NAMALWA (cell line): ENCODE measurements at places on chromosomes 2 and 18.

GRCh38 chr2:230985519-230986231 is 10.2 kb upstream of the SPATA3 start:
- DNase-seq = no peak

DNA sequence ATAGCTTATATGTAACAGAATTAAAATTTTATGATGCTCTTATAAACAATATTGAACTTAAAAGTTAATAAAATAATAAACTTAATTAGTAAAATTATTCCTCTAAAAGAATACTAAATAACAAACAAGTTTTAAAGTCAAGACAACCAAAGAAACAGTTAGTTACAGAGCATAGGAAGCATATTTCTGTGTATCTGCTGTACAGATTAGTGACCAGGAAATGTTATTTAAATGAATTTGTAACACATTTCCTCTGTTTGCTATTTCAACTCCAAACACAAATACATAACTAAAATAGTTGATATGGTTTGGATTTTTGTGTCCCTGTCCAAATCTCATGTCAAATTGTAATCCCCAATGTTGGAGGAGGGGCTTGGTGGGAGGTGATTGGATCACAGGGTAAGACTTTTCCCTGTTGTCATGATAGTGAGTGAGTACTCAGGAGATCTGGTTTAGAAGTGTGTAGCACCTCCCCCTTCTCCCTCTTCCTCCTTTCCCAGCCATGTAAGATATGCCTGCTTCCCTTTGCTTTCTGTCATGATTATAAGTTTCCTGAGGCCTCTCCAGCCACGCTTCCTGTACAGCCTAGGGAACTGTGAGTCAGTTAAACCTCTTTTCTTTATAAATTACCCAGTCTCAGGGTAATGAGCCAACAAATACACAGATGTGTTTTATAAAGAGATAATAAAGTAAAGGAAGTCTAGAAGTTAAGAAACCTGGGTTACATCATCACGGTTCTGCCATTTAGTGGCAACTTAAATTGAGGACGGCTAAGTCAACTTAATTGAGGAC is 51.8 kb downstream of the ROCK2 start:
- no peak for DNase-seq

DNA sequence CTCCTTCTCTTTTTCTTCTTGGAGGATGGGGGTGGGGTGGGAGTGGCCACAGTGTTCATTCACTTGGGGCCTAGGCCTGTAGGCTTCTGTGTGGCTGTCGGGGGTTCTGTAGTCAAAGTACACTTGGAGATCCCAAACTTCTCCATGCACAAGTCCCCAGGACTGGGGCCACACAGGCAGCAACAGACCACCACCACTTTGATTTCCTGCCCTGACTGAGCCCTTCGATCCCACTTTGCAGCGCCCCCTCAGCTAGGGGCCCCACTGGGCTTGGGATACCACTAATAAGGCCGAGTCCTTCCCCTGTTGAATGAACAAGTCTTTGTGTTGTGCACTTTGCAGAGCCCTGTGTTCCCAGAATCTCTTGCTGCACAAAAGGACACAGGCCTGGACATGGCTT is 5.5 kb upstream of the TEX51 start:
- DNase-seq = no peak

DNA sequence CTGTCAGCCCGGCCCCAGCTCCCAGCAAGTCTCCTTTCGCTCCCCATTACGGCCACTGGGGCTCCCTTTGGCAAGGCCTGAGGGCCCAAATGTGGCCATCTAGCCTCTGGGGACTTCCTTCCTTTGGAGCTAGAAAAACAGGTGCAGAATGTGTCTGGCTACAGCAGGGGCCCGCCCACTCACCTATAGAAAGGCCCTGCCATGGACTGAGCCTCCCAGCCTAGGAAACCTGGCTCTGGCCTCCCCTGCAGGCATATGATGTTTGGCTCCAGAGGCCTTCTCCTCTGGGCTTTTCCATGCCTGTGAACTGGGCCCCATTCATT is 55.3 kb upstream of the ALPP start:
- peak; percentile 26 for DNase-seq

DNA sequence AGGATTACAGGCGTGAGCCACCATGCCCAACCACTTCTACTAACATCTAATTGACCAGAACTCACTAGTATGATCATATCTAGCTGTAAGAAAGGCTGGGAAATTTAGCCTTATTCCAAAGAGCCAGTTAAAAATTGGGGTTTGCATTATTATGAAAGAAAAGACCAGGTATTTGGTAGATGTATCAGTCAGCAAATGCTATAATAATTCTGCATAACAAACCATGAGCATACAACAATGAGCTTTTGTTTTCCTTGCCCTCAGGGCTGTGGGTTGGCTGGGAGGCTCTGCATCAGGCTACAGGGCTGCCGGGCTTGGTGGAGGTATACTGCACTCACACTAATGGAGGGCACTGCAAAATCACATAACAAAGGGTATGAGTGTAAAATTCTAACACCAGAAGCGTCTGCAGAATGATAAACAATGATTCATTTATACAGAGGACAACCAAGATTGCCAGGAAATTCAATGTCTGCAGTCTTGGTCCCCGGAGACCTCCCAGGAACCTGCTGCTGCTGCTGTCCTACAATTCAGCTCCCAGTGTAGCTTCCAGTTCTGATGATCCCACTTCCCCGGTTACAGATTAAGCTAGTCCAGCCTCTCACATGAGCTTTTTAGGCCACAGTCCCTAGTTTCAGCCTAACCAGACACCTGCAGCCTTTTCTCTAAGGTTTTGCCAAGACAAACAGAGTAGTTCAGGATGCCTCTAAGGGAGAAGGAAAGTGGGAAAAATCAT is 32.2 kb upstream of the ST3GAL5 start:
- no peak for DNase-seq

DNA sequence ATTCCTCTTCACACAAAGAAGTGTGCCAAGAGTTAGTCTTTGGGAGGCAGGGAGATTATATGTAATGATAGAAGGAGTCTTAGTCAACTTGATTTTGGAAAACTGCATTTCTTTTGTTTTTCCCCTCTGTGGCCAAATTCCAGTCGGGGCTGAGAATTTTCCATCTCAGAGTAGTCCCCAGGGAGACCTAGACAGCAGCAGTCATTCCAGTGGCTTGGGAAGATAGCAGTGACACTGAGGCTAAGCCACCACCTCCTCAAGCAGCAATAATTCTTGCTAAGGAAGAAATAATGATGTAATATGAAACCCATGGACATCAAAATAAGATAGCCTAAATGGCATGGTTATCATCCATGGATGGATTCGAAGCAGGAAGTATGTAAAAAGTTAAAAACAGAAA is 21.0 kb upstream of the CCDC141 start:
- DNase-seq = no peak

GRCh38 chr18:43627848-43628530 is 350.7 kb upstream of the SYT4 start:
- no peak for DNase-seq

- no peak for DNase-seq
Observed at GRCh38 chr2:211329421-211329820, 773.0 kb downstream of the CPS1 start.

DNA sequence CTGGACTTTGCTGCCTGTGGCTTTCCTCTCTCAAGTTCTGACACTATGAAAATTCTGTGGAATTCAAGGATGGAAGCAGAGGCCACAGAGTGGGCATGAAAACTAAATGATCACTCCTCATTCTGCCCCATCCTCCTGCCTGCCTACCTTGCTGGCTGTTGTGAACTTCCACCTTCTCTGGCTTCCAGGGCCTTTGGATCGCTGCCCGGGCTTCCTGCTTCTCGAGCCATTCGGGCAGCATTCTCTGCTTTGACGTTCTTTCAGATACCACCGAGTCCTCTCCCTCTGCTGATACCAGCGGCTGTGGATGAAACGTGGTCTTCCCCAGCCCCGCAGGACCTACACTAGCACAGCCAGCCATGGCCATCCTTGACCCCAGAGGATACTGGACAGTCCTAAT is 327.7 kb upstream of the SLC14A2 start:
- DNase-seq = no peak

- no peak for DNase-seq
Observed at GRCh38 chr18:63218472-63218871, 101.1 kb downstream of the BCL2 start.

DNA sequence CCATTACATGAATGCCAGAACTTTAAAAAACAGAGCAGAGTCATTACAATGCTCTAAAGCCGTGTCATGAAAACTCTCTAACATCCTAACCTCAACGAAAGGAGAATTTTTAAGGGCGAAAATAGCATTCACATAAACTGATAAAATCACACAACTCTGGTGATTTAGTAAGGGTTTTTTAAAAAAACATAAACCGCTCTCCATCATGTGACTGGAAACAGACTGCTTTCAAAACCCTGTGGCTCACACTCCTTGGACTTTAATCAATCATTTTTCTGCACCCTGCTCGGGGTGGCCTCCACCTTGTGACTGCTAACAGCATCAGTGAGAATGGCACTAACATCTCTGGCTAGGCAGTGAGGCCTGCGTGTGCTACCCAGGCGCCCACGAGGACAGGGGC is 12.1 kb downstream of the DOCK10 start:
- DNase-seq = no peak

DNA sequence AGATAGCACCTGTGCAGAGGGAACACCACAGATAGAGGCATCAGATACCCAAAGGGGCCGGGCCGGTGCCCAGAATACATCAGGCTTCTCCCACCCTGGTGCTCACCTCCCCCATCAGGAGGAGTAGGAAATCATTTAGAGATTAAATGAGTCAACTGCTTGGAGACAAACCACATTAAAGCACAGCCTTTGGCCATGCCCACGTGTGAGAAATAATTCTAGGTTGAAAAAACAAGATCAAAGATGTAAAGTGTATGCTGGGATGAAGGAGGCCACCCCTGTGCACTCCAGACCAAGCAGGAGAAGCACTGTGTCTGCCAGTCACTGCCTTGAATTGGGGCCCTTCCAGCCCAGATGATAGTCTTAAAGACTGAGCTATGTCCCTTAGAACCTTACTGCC is 152.8 kb upstream of the ACAA2 start:
- no peak for DNase-seq

DNA sequence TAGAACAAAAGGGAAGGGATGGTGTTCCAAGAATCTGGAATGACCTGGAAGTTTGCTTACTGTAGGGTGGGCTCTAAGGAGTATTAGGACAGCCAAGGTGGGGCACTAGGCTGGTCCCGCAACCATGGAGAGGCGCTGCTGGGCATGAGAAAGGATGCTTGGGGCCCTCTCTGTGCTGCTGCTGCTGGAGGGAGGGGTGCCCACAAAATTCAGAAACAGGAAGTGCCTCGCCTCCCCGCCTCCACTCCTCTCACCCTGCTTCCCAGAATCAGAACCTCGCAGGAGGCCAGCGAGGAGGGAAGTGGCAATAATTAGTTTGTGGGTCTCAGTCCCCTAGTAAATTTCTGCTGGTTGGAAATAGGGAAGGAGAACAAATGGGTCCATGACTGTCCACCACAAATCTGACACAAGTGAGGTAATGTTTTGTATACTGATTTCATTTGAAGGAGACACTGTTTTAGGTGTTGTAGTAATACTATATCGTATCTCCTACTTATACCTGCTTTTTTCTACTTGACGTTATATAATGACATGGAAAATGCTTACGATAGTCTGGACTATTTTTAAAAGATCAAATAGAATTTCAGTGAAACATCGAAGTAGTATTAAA is 7.9 kb upstream of the PDCL3 start:
- DNase-seq = no peak

- DNase-seq = no peak
Observed at GRCh38 chr18:30988440-30988839, 54.1 kb downstream of the DSC3 start.

GRCh38 chr2:98917031-98917471 is 19.0 kb downstream of the CRACDL start:
- DNase-seq = no peak

GRCh38 chr2:234437642-234438304 is 59.1 kb downstream of the ARL4C start:
- no peak for DNase-seq

- no peak for DNase-seq
Observed at GRCh38 chr2:215687149-215688031, 251.5 kb upstream of the FN1 start.

DNA sequence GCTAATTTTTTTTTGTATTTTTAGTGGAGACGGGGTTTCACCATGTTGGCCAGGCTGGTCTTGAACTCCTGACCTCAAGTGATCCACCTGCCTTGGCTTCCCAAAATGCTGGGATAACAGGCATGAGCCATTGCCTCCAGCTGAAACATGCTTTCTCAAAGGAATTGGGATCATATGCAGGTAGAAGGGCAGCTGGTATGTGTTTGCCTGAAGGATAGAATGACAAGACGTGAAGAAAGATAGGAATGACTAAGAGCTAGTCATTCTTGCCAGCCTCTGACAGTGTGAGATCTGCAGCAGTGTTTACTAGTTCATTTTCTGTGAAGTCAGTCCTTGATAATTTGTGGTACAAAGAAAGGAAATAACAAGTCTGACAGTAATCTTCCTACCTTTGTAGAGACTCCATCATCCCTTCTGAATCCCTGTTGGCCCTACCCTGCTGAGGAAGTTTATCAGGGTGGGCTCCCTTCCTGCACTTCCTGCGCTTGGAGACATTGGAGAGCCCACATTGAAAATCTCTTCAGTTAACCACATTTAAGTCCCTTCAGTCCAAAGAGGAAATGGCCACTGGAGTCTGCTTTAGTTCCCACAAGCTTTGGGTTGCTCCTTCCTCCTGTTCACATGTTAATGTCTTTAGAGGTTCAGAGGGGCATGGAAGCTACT is 14.7 kb downstream of the CFLAR start:
- DNase-seq = no peak

- DNase-seq = no peak
Observed at GRCh38 chr18:3547891-3548615, 98.1 kb downstream of the TGIF1 start.

- DNase-seq = no peak
Observed at GRCh38 chr2:169778446-169778845, 20.2 kb upstream of the SSB start.

DNA sequence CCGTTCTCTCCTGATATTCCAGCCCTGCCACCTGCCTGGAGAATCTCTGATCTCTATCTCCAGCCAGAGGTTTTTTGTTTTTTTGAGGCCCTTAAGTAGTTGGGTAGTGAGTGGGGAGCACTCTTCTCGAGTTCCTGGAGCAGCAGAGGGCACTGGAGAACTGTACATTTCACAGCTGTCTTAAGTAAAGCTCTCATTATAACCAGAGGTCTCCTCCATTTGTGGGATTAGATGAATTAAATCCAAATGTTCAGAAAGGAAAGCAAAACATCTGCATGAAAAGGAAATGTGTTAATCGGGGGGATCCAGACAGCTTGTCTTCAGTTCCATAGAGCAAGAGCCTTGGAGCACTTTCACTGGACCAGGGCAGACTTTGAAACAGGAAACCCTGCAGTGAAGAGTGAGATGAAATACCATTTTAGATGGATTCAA is 32.8 kb downstream of the AOX1 start:
- peak; percentile 34 for DNase-seq
